ENCODE measurements at places on chromosomes 5 and 9.
A peak's percentile ranks its signal among the peaks of the same experiment; 100 is the strongest.

- no peak for DNase-seq
Measured at GRCh38 chr9:136135326-136136126, 16.9 kb upstream of the TMEM250 start.

DNA sequence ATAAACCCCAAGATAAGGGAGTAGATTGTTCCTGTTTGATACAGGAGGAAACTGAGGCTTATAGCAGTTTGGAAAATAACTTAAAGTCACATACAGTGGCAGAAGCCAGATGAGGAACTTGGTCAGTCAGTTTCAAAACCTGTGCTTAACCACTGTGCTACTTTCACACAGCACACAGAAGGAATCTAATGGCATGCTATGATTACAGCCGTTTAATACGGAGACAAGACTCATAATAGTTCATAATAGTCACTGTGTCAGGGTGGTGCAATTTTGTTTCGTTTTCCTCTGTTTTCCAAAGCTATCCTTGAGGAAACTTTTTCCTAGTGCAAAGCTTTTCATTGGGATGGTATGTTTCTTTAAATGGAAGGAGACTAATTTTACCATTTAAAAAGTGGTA, 112.3 kb downstream of the GCNT1 start:
- DNase-seq, result peak; percentile 41

- no peak for DNase-seq
Measured at GRCh38 chr9:23771746-23772384, 54.2 kb downstream of the ELAVL2 start.

GRCh38 chr9:72262063-72262462, 102.9 kb downstream of the ZFAND5 start:
- DNase-seq, result no peak

DNA sequence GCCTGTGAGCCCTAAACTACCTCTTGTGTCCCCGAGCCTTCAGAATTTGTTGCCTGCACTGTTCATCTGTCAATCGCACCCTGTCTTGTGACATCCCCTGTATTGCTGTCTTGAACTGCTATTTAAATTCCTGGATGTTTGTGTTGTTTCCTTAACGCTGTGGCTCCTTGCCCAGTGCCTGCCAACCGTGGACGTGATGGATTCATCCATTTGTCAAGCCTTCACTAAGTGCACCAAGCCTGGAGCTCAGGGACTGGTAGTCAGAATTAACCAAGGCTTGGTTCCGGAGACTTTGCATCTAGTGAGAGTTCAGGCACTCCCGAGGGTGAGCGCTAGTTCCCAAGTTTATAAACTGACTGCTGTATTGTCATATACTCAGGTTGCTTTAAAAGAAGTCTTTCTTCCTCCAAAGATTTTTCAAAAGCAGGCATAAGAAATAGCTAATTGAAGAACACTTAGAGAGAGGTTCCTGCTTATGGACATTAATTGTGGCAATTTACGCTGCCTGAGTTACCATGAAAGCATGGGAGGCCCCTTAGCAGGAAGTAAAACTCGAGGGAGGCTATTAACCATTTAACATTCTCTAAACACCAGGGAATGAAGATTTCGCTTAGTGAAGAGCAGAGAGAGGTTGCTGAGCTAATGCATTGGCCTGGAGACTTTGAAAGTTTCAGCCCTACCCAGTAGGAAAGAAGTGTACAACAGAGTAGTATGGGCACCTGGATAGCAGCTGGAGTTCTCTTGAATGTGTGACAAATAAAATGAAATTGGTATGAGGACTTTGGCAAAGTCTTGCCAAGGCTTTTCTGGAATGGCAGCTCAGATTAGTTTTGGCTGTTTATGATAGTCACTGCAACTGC, 29.0 kb downstream of the RGS3 start:
- peak; percentile 26 for DNase-seq

DNA sequence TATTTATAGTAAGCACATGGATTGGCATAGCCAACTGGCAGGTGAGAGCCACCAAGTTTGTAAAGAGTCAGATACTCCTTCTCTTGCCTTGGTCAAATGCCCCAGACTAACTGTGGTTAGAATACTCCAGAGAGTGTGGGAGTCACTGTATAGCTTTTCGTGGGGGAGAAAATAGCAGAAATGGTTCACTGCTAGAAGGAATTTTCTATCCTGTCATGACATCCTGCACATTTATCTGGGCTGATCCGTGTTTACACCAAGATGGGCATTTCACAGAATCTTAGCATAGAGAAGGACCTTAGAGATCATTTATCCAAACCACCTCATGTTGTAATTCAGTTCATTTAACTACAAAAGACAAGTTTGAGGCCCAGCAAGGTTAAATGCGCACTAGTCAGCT, 460.8 kb downstream of the ENC1 start:
- no peak for DNase-seq

GRCh38 chr9:15764131-15764530, 211.3 kb downstream of the CCDC171 start:
- no peak for DNase-seq

- DNase-seq, result no peak
Measured at GRCh38 chr9:134690301-134690751, 48.7 kb downstream of the COL5A1 start.

DNA sequence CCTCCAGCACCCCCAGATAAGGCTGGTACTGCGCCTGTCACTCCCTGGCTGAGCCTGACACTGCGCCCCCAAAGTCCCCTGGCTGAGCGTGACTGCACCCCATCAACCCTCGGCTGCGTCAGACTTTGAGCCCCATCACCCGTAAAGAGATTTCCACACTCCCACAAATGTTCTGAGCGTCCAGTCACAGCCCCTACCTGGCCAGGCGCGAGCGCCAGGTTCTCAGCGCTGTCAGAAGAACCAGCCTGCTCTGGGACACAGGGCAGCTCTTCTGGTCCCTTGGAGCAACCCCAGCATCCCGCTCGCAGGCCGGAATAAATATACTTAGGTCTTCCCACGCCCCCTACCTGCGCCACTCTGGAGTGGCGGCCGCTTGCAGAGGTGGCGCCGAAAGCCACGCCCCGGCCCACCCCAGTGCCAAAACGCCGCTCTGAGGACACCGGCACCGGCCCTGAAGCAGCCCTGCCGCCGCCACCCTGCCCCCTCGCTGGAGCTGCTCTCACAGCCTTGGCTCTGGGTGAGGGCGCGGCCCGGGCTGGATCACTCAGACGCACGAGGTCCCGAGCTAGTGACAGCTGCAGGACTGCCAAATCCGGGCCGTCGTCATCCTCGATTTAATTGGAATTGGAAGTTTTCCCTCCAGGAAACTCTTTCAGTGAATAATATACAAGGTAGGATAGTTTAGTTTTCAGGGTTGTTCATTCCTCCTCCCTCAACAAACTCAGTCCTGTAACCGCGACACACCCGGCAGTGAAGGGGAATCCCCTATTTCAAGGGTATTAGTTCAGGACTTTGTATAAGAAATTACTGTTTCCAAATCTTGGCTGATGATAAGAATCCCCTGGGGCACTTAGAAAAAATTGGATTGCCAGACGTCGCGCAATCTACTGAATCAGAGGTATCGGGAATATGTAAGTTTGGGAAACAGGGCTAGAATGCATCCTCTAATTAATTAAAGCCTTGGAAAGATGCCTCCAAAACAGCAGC, 1.2 kb upstream of the CEMIP2 start:
- peak; percentile 62 for DNase-seq

- DNase-seq, result no peak
Measured at GRCh38 chr9:92961627-92962302, 14.4 kb downstream of the FGD3 start.

GRCh38 chr5:36066001-36066539, 612 bp downstream of the UGT3A2 start:
- no peak for DNase-seq

GRCh38 chr9:96317335-96317980, 15.5 kb upstream of the HSD17B3 start:
- peak; percentile 78 for DNase-seq

DNA sequence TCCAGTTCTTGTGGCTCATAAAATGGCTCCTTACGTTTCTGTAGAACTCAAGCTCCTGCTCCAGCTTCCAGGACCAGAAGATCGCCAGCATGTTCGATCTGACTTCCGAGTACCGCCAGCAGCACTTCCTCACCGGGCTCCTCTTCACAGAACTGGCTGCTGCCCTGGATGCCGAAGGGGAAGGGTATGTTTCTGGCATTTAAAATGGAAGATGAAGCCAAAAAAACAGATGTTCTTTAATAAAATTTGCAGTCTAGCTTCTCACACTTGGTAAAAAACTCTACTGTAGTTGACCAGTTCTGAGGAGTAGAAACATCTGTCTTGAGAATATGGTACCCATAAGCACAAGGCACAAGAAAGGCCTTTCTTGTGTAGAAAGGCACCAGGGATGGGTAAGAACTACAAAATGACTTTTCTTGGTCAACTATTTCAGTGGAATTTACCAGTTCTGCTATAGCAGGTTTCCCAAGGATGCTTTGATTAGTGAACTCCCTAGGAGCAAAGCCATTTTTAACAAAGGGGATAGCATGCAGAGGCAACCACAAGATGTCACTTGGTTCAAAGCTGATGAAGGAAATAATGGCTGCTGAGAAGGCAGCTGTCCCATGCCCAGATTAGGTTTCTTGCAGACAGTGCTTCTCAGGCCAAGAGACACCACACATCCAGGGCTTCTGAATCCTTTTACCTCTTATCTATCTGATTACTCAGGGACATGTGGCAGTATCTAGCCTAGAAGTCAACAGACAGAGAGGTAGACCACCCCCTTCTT, 192.4 kb downstream of the DOCK8 start:
- DNase-seq, result peak; percentile 46

- peak; percentile 95 for DNase-seq
Measured at GRCh38 chr5:146248561-146248960, 45.2 kb downstream of the RBM27 start.

DNA sequence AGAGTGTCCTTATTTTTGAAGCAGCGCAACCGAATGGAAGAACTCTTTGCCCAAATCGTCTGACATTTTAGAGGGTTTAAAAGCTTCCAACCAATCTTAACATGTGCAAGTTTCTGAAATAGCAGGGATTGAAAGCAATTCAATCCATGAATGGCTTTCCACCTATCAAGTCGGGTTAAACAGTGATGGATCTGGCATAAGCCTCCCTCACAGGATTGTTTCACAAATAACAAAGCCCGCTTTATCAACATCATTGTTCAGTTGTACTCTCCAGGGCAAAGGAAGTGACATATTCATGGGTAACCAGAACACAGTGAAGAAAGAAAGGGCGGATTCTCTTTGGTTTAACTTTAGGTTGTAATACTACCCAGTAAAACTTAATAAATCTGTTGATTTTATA, 497.3 kb downstream of the MTRR start:
- no peak for DNase-seq

GRCh38 chr9:108002371-108002956, 512.9 kb upstream of the KLF4 start:
- DNase-seq, result no peak

- no peak for DNase-seq
Measured at GRCh38 chr9:73611032-73611431, 459.4 kb downstream of the ANXA1 start.

DNA sequence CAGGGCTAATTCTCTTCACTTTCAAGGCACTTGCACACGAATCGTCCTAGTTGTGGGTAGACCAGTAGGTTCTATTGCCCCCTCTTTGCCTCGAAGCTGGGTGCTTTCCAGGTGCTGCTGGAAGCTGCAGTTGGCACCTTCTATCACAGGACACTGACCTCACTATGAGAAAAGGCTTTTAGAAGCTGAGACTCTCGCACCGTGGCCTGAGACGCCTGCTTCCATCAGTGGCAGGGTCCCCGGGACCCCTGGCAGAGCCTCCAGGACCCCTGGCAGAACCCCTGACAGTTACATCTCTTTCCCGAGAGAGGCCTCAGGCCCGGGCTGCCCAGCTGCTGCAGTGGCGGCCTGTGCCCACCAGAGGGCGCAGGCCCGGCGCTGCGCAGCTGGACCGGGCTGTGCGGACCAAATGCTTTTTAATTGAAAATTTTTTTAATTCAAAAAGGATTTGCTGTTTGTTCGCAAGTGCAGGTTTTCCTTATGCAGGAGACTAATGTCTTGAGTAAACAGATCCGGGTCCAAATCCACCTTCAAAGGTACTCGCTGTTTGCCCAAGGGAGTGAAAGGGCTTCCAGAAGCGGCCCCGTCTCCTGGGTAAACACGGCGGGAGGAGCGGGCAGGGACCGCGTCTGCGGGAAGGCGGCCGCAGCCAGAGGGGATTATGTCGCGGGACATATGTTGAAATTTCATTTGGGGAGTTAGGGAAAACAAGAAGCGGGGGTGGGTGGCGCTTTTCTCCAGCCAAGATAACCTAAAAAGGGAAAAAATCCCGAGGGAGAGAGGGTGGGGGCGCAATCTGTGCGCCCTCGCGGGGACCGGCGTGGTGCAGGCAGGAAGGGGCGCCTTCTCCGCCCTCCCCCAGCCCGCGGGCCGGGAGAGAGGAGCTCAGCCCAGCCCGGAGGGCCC, 114.5 kb upstream of the LMX1B start:
- peak; percentile 80 for DNase-seq

GRCh38 chr9:15403155-15403554, 19.5 kb upstream of the SNAPC3 start:
- peak; percentile 84 for DNase-seq

DNA sequence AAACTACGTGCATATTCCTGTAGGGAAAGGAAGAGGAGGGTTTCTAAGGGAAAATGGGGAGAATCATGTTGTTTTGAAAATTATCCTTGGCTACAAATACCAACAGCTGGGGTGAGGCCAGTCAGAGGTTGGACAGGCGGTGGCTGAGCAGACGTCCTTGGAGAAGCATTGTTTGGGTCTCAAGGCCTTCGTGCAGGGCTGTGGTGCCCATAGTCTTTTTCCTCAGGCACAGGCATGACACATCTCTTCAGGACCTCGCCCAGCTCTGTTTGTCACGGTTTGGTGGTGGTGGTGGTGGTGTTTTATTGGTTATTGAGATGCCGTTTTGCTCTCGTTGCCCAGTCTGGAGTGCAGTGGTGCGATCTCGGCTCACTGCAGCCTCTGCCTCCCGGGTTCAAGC, 27.8 kb upstream of the EGFL7 start:
- DNase-seq, result no peak

- DNase-seq, result peak; percentile 88
Measured at GRCh38 chr5:170623576-170624181, 119.9 kb downstream of the KCNIP1 start.

DNA sequence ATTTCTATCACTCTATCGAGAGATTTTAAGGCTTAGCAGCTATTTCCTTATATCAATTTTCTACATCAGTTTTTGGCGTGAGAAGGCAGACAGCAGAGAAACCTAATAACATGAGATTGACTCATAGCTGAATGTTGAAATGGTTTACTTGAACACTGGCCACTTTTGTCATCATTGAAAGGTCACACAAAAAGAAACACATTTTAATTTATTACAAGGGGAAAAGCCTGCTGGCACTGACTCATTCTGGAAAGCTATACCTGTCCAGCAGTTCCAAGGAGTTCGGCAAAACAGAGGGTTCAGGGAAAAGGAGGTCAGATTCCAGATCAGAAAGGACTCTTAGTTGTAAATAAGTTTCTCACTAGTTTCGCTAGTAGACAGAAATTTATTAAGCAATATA, 566.4 kb downstream of the DNAH5 start:
- no peak for DNase-seq

- no peak for DNase-seq
Measured at GRCh38 chr9:68585034-68585761, 44.5 kb upstream of the TMEM252 start.

DNA sequence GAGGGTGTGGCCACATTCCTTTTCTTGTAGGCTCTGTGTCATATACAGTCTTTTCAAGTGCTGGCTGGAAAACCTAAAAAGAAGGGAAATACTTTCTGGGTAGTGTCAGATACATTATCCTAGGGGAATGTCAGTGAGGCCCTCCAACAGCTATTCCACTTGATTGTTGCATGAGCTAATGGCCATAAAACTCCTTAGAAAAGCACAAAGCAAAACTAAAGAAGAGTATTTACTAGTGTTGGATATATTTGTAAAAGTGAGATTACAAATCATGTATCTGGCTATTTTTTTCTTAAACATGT, 829 bp downstream of the ANXA1 start:
- DNase-seq, result no peak

Measured in Karpas-422 (cell line).